NCI-H1417 treated with DMSO at 0.1 percent for 48 hours (cell line): ENCODE measurements at places on chromosomes 2 and 18.

DNA sequence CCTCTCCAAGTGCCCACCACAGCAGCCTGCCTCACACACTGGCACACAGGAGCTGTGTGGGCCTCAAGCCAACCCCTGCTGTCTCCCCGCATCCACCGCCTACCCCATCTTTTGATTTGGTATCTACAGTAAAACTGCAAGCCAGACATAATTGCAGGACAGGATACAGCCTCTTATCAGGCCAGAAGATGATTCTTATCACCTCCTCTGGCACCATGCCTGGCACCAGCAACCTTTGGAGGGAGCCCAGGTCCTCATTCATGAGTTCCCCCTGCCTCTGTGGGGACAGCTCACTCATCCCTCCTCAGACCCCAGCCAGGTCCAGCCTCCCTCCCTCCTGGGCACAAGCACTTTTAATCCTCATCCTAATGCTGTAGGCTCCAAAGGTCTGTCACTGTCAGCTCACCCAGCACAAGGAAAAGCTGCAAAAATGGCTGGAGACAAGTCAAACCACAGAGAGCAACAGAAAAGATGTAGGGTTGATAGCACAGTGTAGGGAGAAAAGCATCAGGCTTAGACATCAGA is 9.7 kb downstream of the RAB11FIP5 start:
- DNase-seq = no peak

GRCh38 chr2:192087398-192087958 is 107.3 kb downstream of the TMEFF2 start:
- DNase-seq = no peak

DNA sequence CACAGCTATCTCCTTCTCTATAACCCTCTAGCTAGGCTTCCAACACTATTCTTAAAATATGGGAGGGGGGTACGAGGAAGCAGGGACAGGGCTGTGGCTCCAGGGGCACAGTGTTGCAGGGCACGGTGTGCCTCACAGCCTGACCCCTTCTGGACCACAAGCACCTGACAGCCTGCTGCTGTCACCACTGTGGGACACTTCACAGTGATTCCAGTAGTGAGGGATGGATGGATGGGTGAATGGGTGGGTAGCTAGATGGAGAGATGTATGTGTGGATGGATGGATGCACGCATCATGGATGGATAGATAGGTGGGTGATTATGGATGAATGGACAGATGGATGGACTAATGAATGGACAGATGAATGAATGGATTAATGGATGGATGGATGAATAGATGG is 21.6 kb downstream of the PXDN start:
- DNase-seq = no peak

- DNase-seq = no peak
These were observed 62.5 kb downstream of the STK39 start for GRCh38 chr2:168184681-168185513.

- no peak for DNase-seq
These were observed 808.1 kb downstream of the RNF144A start for GRCh38 chr2:7725171-7725849.

DNA sequence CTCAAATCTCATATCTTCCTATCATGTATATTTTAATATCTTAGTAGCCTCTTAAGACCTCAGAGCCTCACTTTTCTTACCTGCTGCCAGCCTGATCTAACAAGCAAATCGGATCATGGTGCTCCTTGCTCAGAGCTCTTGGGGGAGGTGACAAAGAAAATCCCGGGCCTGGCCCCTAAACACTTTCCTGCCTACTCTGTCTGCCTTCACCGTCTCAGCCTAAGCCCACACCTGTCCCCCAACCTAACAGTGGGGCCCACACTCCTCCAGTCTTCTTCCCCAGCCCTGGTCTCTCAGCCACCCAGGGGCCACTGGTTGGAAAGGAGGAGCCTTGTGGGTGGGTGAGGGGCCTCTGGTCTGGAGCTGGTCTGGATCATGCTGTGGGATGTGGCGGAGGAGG is 207.3 kb downstream of the HAUS1 start:
- no peak for DNase-seq

- peak; percentile 65 for DNase-seq
These were observed 4.7 kb downstream of the CDK5R2 start for GRCh38 chr2:218964041-218964771.

DNA sequence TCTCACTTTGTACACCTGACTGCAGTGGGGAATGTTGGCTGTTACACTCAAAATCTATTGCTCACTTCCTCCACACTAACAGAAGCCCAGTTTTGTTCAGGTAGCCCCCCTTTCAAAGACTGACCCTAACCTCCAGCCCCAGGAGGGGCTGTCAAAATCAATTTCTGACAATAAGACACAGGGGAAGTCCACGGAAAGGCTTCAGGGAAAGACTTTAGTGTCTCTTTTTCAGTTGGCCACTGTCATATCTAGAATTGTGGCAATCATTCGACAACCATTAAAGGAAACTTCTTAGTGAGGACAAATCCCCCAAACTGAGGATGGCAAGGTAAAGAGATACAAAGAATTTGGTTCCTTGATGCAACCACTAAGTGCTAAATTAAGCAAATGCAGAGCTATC is 59.0 kb downstream of the BARD1 start:
- no peak for DNase-seq

GRCh38 chr18:39276764-39277163 is 1711.2 kb upstream of the CELF4 start:
- DNase-seq = no peak

GRCh38 chr2:71592181-71592711 is 138.9 kb downstream of the DYSF start:
- DNase-seq = no peak

DNA sequence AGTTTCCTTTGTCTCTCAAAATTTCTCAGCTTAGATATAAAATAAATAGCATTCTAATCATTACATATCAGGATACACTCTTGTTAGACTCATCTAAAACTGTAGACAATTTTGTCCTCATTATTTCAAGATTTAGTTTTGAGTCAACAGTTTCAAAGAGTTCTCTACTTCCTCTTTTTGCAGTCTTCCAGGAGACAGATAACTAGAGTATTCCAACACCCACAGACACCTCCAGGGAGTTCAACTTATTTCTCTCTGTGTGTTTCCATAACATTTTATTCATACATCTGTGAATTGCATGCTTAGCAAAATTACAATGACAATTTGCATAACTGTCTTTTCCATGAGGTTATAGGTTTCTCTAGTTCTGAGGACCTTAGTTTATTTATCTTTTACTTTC is 166.6 kb upstream of the HNMT start:
- no peak for DNase-seq

- DNase-seq = no peak
These were observed 92.0 kb downstream of the NDUFA10 start for GRCh38 chr2:239932881-239933735.

DNA sequence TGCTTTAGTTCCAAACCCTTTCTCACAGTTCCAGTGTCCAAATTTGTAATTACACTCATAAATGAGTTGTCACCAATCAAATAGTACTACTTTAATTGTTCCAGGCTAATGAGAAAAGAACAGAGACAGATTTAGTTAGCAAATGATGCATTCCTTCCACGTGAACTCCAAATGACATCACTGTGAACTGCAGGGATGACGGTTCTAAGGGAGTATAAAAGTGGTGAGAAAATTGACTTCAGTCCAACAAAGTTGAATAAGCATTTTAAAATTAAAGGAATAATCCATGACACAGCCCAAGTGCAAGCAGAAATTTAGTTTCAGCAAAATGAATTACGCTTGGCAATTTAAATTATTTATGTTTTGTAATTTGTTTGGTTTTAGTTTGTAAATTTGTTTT is 102.0 kb upstream of the LRATD1 start:
- no peak for DNase-seq

- no peak for DNase-seq
These were observed 40.7 kb upstream of the KLF11 start for GRCh38 chr2:10002681-10003080.

DNA sequence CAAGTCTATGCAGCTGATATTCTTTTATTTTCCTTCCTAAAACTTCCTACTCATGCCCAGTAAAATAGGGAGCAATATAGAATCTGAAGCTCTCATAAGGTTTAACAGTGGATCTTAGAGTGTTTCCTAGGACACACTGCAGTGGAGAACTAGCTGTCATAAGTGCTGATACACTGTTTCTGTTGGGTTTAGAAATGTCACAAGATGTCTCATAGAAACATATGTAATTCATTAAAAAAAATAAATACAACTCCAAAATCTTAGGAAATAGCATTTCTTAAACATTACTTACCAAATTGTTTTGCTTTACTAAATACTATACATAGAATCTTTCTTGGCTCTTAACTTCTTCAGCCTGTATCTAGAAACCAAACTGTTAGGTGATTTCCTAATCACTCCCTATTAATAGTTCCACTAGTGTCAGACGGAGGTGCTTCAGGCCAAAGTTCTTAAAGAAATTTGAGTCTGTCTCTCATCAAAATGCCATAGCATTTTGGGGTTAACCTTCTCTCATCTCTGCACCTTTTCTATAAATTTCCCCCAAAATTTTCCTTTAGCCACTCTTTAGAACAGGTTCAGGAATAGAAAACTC is 93.7 kb downstream of the CERKL start:
- no peak for DNase-seq

GRCh38 chr2:152485954-152486736 is 151.2 kb downstream of the FMNL2 start:
- DNase-seq = no peak

- no peak for DNase-seq
These were observed 43.9 kb downstream of the BAZ2B start for GRCh38 chr2:159572459-159572858.

- DNase-seq = peak; percentile 28
These were observed 41.4 kb downstream of the STEAP3 start for GRCh38 chr2:119264781-119265692.

DNA sequence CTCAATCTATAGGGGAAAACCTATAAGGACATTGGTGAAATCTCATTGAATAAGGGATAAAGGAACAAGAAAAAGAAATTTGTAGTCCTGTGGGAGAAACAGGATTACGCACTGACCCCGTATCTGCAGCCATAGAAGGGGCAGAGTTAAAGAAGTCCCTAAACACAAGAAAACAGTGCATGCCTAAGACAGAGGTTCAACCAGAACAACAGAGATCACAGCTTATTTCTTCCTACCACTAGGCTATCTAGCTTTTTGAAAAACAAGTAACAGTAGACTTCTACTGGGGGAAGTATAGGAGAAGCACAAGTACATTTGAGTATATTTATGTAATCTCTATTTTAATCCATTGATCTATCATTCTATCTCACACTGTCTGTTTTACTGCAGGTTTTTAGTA is 485.2 kb upstream of the REG3G start:
- DNase-seq = no peak

DNA sequence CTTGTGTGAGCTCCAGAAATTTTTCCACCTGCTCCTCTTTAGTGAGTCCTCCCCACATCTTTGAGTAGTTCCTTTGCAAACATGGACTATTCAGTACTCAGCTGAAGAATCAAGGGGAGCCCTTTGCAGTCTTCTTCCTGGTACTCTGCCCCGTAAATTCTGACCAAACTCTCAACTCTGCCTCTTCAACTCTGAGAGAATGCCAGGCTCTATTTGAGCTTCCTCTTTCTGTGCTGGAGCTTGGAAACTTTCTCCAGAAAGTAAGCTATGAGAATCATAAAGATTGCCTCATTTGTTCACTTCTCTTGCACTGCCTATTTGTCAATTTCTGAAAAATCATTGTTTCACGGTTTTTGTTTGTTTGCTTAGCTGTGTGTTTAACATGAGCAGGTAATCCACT is 7.4 kb upstream of the STAT4 start:
- DNase-seq = no peak

- DNase-seq = no peak
These were observed 42.6 kb downstream of the GALNT1 start for GRCh38 chr18:35624146-35624545.

DNA sequence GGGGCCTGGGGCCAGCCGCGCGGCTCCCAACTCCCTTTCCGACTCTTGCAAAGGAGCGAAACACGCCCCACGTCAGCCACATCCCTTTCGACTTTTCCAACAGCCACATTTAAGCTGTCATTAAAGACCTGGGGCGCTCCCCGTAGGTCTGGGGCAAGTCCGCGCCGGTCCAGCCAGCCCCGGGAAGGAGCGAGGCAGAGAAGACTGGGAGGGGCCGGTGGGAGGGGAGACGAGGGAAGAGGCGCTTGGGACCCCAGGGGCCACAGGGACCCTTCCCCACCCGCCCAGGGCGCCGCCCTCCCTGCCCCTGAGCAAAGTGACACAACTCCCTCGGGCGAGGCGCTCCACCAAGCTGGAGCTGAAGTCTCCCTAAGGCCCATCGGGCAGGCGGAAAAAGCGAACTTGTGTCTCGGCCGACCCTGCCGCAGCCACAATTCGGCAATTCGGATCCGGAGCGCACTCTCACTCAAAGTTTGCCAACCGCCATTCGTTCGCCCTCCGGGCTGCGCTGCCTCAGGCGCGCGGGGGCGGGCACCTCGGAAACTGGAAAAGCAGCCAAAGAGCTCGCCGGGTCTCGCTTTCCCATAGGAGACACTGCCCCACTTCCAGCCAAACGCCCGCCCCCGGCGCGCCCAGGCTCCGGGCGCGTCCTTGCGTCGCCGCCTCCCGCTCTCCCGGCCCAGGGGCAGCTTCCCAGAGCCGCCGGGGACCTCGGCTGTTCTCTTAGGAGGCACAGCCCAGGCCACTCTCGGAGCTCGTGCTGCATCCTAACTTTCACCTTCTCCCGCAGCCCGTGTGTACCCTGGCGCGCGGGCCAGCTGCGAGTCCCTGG is 1.1 kb upstream of the KCTD1 start:
- no peak for DNase-seq

GRCh38 chr2:113720167-113720566 is 36.3 kb downstream of the SLC35F5 start:
- DNase-seq = peak; percentile 26

DNA sequence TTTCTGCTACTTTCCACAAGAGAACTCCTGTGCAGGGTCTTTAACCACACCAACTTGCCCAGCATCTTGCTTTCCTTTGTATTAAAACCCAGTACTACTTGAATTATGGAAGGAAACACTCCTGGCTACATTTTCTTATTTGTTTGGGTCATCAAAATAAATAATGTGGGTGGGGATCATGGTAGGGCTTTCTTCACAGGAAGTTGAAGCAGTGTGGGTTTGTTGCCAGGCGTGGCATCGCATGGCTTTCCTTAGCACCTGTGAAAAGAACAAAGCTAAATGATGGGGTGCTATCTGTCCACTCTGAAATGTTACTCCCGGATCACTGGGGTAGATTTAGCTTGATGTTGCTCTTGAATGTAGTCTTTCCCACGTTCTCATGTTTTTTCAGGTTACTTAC is 18.7 kb downstream of the ARHGAP25 start:
- DNase-seq = no peak

DNA sequence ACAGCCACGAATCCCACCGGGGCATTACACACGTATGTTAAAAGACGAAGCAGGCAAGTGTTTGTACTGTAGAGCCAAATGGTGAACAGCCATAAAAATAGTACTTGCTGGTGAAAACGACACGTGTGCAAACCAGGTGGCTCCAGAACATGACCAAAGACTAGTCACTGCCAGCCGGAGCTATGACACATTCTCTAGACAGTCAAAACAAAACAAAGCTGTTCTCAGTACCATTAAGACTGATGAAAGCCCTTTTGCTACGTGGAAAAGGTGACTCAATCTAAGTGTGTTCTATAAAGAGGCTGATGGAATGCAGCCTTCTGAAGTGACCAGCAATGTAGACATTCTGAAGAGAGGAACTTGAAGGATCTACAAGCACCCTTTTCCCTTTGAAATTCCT is 367.7 kb upstream of the NETO1 start:
- no peak for DNase-seq
